ENCODE measurements at places on chromosomes 11 and 22.

DNA sequence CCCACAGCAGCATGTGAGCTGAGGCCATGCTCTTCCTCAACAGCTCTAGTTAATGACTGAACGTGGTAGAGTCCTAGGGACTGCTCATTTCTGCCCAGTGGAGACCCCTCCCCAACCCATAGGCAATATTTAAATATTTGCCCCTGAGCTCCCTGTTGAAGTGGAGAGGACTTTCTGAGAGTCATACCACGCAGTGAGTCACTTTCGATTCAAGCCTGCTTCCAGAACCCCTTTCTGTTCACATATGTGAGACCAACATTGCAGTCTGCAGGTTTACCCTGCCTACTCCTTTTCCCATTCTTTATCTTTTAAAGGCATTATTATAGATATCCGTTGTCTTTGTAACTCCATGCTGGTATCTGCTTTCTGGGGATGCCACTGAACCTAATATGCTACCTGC, 946.3 kb downstream of the JRKL start:
- no peaks in the 10 kb centered on the region for H3K4me1 ChIP-seq
- H3K4me3 ChIP-seq = no peak overlapping the region
- no peaks in the 10 kb centered on the region for H3K36me3 ChIP-seq
- H3K27ac ChIP-seq = no peak overlapping the region

DNA sequence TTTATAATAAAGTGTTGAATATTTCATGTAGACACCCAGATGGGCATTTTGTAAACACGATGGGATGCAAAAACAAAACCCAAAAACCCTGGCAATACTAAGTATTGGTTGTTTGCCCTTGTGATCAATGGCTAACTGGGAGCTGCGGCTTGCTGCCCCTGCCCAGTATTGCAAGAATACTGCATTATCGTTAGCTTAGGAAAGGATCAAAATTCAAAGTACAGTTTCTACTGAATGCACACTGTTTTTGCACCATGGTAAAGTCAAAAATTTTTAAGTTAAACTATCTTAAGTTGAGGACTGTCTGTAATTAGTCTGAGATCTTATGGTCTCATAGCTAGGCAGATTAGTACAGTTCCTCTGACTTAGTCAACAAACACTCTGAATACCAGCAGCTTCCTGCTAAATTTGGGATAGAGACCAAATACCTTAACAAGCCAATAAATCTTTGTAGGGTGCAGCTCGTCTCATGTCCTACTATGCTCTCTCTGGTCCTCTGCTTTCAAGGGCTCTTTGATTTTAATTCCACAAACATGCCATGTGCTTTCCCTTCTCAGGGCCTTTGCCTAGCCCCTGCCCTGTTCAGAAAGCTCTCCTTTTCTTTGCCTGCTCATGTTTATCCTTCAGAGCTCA, 4.0 kb downstream of the CCDC90B start:
- no peak overlapping the region for H3K27ac ChIP-seq
- H3K4me3 ChIP-seq = no peak overlapping the region
- H3K4me1 ChIP-seq = peaks cover 28% of the 10 kb centered on the region
- peaks cover 1% of the 10 kb centered on the region for H3K36me3 ChIP-seq
- H3K27me3 ChIP-seq = no peaks in the 10 kb centered on the region

DNA sequence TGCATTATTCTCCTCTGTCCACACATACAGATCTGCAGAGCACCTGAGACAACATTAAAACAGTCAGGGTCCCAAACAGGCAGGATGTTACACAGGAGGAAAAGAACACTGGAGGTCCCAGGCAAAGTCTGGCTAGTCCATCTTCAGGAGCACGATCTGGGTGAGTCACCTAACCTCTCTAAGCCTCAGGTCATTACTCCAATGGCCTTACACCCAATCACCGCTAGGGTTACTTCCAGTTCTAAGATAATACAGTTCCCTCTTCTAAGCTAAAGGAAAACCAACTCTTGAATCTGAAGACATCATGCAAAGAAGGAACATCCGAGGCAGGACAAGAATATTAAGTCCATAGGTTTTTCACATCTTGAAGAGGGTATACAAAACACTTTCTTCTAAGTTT, 24.5 kb downstream of the ASCC2 start:
- H3K36me3 ChIP-seq = peaks cover 29% of the 10 kb centered on the region
- DNase-seq = no peak

DNA sequence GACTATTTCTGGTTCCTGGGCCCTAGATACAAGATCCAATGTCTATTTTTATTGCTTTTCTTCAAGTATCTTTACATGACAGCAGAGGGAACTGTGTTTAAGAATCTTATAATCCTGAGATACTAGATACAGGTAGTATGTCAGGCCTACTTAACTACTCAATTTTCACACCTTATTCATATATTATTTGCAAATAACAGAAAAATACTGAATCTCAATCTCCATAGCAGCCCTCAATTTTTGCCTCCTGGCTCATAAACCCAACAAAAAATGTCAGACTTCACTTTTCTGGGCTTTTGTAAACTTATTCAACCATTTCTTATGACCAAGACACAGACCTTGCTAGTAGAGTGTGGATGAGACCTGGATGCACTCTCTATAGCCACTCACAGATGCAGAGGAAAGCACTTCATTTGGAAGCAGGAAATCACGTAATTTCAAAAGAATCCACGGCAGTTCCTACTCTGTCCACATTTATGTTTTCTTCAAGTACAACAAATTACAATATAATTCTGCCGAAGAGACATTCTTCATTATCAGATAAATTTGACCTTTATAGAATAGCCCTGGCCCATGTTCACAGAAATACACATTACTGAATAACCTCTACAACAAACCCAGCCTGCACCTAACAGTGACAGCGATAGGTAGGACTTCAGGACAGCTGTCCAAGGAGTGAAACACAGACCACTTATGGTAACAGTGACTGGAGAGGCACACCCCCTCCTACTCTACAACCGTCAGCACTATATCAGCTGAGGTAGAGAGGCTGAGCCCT, 62.0 kb upstream of the YPEL1 start:
- no peak for DNase-seq
- no peaks in the 10 kb centered on the region for H3K27me3 ChIP-seq
- no peak overlapping the region for H3K4me3 ChIP-seq
- peaks cover 16% of the 10 kb centered on the region for H3K36me3 ChIP-seq
- no peaks in the 10 kb centered on the region for H3K4me1 ChIP-seq
- no peak overlapping the region for H3K27ac ChIP-seq

DNA sequence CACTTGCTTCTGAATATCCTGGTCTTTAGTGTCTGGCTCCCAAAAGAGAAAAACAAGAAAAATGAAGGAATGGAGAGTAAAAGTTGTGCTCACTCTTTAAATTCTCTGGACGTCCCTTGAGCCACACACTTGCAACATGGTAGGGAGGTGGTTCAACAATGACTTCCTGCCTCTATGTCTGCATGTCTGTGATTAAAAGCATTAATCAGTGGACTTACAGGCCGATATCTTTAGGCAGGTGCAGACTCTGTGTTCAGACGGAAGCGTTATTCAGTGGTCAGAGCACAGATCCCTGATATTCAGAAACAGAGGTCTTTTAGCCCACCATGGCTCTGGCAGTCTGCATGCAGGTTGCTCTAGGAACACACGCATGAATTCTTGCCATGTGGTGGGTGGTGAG, 1920.0 kb upstream of the RAG2 start:
- DNase-seq = no peak
- no peak overlapping the region for H3K27ac ChIP-seq
- no peaks in the 10 kb centered on the region for H3K36me3 ChIP-seq
- H3K4me3 ChIP-seq = no peak overlapping the region
- H3K27me3 ChIP-seq = no peaks in the 10 kb centered on the region

GRCh38 chr11:23138761-23139160, 278.5 kb upstream of the CCDC179 start:
- no peaks in the 10 kb centered on the region for H3K4me1 ChIP-seq
- DNase-seq = no peak
- no peak overlapping the region for H3K4me3 ChIP-seq
- H3K36me3 ChIP-seq = no peaks in the 10 kb centered on the region
- H3K27ac ChIP-seq = no peak overlapping the region
- H3K27me3 ChIP-seq = no peaks in the 10 kb centered on the region

GRCh38 chr11:79697905-79698304, 257.1 kb upstream of the TENM4 start:
- H3K27me3 ChIP-seq = peaks cover 2% of the 10 kb centered on the region
- no peak overlapping the region for H3K27ac ChIP-seq
- H3K4me1 ChIP-seq = no peaks in the 10 kb centered on the region
- no peak for DNase-seq
- H3K4me3 ChIP-seq = no peak overlapping the region

DNA sequence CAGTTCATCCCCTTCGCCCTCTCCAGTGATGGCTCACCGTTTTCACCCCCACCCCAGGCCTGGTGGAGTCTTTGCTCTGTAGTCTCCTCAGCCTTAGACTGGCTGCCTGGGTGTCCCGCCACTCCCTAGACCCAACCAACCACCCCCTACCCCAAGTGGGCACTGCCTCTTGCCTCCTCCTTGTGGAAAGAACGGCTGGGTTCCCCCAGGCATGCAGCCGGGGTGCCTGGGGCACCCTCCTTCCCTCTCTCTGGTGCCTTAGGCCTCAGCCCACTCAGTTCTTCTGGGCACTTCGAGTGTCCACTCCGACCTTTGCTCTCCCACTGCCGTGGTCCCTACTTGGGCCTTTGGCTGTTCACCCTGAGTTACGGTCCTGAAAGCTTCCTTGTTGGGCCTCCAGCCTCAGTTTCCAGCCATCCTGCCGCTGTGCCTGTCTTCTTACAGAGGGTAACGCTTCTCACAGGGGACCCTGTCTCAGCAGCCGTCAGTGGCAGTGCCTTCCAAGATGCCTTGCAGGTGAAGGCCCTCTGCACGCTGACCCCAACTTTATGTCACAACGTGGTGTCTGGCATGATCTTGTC, 3.1 kb downstream of the GRIK4 start:
- peaks cover 54% of the 10 kb centered on the region for H3K27me3 ChIP-seq
- H3K4me1 ChIP-seq = peaks cover 6% of the 10 kb centered on the region
- H3K4me3 ChIP-seq = no peak overlapping the region
- no peak for DNase-seq
- H3K36me3 ChIP-seq = no peaks in the 10 kb centered on the region

GRCh38 chr22:25199731-25200520, at the start of gene CRYBB3:
CRYBB3 (plus strand) TSS chr22:25199858; CDS start chr22:25201397, 1,539 bp downstream.
- H3K27ac ChIP-seq = no peak within 1 kb of the TSS
- no peak for DNase-seq
- H3K4me1 ChIP-seq = no peaks in the 10 kb centered on the region
- no peaks in the 10 kb centered on the region for H3K36me3 ChIP-seq

DNA sequence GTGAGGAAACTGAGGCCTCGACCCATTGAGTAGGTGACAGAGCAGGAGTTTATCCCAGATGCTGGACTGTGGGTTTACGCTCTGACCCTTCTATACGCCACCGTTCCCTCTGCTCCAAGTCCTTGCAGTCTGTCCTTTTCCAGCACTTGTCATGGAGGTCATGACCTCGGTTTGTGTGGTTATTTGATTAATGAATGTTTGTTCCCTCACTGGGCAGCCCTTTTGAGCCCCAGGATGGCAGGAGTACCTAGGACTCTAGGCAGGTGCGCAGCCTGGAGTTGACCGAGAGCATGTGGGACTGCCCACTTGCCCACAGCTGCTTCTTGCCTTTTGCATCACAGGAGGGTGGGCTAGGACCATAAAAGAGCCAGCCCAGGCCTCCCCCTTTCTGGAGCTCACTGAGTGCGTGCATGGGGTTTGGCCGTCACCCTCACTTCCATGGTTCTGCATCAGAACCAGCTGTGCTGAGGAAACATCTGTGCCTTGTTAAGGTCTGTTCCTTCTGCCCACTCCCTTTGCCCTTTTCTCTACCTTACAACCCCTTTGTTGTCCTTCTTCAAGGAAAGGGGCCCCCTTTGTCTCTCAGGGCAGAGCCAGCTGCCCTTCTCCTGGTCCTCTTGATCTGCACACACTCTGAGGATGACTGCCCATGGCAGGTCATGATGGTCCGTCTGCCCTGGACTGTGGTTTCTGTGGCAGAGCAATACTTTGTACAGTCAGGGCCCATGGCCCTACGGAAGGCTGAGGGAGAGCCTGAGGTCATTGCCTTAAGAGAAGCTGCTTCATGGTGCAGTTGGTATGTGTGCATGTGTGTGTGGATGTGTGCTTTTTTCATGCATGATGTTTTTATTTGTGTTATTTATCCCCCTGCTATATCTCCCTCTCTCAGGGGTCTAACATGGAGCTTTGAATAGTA, 38.2 kb downstream of the BMAL1 start:
- H3K27me3 ChIP-seq = no peaks in the 10 kb centered on the region
- H3K4me3 ChIP-seq = no peak overlapping the region
- H3K4me1 ChIP-seq = peaks cover 73% of the 10 kb centered on the region
- DNase-seq = no peak
- H3K36me3 ChIP-seq = peaks cover 14% of the 10 kb centered on the region

DNA sequence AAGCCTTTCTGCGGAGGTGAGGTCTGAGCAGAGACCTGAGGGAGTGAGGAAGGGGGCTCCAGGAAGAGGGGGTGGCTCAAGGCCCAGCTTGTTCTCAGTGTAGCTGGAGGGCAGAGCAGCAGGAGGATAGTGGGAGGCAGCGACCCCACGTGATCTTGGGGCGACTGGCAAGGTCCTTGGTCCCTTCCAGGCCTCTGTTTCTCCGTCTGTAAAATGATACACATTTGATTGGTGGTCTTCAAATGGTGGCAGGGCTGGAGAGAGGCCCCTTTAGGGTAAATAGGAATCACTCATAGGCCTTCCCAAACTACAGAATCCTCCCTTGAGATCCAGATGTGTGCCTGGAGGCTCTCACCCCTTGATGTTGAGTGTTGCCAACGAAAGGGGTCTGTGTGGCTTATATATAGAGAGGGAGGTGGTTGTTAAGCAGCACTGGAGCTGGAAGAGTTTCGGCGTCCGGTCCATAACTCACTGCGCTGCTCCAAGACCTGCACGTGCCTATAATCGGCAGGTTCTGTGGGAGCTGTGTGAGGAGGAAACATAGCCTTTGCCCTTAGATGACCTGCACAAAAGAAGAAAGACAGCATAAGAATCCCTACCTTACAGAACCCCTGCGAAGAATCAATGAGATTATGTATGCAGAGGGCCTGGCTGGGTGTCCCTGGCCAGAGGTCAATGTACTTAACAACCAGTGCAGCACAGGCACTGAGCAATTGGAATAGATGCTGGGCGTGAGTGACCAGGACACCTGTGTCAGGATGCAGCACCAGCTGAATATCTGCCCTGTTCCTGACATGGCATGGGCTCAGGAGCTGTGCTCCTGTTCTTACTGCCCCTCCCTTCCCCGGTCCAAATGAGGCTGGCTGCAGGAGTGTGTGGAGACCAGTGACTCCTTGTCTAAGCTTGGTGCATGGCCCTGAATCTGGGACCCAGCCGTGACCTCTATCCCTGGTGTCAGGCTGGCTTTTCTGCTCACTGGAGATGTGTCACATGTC, 28.7 kb downstream of the OTOG start:
- H3K4me1 ChIP-seq = peaks cover 5% of the 10 kb centered on the region
- DNase-seq = no peak
- H3K27ac ChIP-seq = no peak overlapping the region
- no peaks in the 10 kb centered on the region for H3K27me3 ChIP-seq

DNA sequence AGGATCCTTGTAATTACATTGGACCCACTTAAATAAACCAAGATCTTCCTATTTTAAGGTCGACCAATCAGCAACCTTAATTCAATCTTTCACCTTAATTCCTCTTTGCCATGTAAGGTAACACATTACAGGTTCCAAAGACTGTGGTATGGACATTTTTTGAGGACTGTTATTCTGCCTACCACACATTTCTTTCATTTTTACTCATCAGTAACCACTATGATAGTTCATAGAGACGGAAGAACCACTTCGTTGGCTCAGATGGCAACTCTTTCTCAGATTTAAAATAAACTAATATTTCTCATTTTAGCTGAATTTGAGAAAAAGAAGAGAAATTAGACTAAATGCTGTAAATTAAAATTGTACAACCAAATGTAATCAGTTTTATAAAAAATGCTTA, 96.3 kb downstream of the PAX6 start:
- H3K27ac ChIP-seq = no peak overlapping the region
- no peaks in the 10 kb centered on the region for H3K4me1 ChIP-seq
- no peaks in the 10 kb centered on the region for H3K27me3 ChIP-seq
- no peak overlapping the region for H3K4me3 ChIP-seq

Measured in activated naive CD4-positive, alpha-beta T cell treated with anti-CD3 and anti-CD28 coated beads for 36 hours (primary cell).